Stimulated activated CD4-positive, alpha-beta T cell treated with anti-CD3 and anti-CD28 coated beads, Interleukin-4, amount 100 ng/mL, for 24 hours (primary cell): ENCODE measurements at places on chromosomes 13 and 19.

- no peak for DNase-seq
Measured at GRCh38 chr13:113862931-113863523, 849 bp downstream of the GAS6 start.

DNA sequence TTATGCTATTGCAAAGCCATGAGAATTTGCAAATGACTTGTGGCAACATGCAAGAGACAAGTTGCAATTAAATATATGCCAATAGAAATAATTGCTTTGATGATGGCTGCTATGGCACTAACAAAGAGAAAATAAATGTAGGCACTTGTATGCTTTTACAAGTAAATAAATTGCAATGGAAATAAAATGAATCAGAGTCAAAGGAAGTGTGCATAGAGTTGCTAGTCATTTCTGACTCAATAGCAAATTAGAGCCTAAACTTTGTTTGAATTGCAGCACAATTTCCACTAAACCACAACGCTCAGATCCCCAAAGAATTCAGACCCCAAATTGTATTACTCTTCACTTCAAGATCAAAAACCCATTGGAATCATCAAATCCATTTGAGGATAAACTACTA, 792.1 kb upstream of the ARGLU1 start:
- DNase-seq = no peak

DNA sequence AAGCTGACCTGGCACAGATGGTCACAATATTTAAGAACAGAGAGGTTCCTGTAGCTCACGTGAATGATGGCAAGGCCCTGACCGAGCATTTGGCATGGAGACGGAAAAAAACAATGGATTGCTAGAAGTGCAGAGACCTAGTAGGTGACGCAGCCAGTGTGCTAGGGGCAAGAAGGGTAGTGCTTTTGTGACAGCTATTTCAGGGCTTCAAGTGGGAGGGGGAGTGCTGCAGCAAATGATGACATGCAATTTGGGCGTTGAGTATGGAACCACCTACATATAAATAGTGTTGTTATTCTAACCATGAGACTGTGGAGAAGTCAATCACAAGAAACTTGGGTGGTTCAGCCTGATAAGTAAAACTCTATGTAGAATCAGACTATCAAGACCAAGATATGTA, 65.7 kb upstream of the IL17D start:
- no peak for DNase-seq

DNA sequence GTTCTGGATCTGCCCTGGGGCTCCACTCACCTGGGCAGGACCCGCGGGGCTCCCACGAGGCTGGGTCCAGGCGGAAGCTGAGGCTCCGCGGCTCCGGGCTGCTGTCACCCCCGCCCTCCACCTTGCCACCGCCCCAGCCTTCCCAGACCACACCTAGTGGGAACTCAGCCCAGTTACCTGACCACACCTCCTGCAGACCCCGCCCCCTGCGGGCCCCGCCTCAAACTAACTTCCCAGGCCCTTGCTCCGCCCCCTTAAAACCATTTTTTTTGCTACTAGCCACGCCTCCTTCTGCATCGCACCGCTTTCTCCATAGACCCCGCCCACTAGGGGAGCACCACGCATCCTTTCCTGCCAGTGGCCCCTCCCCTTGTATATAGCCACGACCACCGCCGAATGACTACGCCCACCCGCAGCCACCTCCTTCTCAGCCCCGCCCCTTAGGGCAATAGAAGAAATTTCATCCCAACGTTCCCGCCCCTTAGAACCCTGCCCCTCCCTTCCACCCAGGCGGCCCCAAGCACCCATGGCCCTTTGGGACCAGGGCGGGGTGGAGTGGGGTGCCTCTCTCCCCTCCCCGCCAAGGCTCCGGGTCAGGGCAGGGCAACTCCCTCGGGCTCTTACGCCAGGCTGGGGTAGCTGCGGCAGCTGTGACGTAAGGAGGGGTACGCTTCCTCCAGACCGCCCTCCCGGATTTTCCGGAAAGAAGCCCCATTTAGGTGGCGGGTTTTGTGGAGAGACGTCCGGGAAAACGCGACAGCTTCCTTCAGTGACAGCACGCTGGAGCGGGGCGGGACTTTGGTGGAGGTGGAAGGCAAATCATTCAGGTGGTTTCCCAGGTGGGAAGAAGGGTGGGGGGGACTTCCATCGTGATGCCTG, at the start of gene SH2D3A:
Gene SH2D3A (minus strand): TSS at position 79 of the 879 bp plus-strand sequence. CDS start 3,687 bp downstream, outside the sequence.
- DNase-seq = peak; percentile 94

GRCh38 chr13:94595001-94595949, 677 bp downstream of the TGDS start:
- peak; percentile 42 for DNase-seq

DNA sequence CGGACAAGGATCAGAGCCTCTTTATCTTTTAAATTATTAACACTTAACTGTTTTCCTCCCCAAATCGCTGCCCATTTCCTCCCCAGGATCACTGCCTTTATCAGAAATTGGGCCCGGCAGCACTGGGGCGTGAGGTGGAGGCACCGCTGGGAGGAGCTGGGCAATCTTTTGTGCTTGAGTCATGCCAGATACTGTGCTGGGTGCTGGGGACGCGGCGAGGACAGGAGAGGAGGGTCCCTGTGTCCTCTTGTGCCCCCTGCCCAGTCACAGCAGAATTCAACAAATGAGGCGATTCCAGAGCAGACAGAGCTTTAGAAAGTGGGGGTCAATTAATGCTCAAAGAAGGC, 347.8 kb downstream of the ZNF536 start:
- DNase-seq = no peak

DNA sequence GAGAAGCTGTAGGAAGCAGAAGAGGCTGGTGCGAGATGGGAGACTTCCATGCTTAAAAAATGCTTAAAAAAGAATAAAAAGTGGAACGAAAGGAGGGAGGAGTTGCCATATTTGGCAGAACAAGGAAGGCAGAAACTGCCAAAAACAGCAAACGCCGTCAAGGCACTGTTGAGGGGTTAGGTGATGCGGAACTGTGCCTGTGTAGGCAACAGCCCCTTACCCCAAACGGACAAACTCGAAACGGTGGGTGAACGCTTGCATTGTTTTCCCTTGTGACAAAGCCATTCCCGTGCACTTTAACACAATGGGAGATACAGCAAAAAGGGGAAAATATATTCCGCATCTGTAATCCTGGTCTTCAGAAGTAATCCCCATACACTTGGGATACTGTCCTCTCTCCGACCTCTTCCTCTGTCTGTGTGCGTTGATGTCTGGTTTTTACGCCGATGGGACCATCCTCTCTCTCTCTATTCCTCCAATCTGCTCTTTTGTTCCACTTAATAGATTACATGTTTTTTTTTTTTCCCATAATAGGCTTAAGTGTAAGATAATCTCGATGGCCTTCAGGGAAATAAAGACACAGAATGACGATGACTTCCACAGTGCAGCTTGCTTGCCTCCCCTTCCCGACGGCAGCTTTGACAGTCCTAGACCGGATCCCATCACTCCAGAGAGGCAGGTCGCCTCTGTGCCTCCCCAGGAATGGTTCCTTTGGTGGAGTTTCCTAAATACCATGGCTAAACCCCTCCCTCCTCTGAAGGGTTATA, 132.7 kb upstream of the RNF113B start:
- DNase-seq = no peak

DNA sequence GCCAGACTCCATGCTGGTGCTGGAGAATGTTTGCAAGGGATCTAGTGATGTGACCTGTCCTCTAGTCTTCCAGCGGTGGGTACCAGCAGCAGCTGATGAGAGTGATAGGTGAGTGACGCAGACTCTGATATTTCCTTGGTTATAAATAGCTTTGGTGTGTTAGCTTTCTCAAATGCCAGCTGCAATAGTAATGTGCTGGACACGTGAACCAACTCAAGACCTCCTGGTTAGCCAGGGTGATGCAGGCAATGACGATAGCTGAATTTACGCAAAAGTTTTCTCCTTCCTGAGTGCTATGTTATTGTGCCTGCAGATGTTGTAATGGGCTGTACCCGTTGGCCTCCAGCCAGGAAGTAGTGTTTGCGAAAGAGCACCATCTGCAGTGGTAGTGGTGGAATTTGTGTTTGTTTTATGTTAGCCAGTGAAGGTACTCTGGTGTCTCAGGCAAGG, 129.5 kb downstream of the CYSLTR2 start:
- no peak for DNase-seq

GRCh38 chr13:21328201-21328600, 130.9 kb downstream of the ZDHHC20 start:
- no peak for DNase-seq

- no peak for DNase-seq
Measured at GRCh38 chr13:112722433-112723263, 32.8 kb downstream of the ATP11A start.

DNA sequence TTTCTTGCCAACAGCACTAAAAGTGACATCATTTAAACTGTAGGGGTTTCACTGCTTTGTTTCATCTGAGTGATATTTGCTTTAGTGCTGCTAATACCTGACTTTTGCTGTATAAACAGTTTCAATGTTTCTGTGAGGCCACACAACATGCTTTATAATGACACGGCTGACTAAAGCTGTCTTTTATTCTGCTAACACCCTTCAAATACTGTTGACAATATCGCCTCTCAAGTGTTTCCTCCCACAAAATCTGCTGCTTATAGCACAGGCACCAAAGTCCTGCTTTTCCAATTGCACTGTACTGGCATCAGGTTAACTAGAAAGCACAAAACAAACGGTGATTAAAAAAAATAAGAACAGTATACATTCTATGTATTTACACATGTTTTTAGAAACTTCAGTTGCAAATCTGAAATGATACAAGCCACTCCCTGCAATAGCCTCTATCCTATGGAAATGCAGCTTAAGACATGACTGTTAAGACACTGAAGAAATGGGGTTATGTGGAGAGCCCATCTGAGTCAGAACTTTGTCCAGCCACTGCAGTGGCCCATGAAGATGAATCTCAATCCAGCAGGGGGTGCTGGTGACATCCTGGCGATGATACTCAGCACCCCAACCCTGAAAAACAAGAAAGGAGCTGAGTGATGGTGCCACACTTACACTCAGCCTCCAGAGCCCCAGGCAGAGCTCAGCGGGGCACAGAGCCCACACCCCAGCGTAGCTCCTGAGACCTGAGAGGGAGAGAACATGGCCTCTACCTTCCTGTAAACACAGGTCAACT, 29.4 kb downstream of the RFXAP start:
- DNase-seq = no peak

DNA sequence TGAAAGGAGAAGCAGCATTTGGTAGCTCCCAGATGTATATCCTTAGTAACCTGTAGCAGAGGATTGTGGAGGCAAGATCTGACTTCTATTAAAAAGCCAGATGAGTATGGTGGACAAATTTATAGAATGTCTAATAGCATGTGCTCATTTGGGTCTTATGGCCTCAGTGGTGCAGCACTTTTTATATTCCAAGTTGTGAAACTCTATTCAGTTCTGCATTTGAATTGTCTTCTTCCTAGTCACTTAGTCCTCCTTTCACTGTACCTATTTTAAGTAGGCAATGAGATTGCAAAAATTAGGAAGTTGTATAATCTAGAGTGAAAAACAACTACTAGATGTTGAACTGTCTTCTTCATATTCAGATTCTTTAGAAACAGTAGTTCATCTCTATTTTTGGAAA, 412.5 kb upstream of the PCDH9 start:
- no peak for DNase-seq

DNA sequence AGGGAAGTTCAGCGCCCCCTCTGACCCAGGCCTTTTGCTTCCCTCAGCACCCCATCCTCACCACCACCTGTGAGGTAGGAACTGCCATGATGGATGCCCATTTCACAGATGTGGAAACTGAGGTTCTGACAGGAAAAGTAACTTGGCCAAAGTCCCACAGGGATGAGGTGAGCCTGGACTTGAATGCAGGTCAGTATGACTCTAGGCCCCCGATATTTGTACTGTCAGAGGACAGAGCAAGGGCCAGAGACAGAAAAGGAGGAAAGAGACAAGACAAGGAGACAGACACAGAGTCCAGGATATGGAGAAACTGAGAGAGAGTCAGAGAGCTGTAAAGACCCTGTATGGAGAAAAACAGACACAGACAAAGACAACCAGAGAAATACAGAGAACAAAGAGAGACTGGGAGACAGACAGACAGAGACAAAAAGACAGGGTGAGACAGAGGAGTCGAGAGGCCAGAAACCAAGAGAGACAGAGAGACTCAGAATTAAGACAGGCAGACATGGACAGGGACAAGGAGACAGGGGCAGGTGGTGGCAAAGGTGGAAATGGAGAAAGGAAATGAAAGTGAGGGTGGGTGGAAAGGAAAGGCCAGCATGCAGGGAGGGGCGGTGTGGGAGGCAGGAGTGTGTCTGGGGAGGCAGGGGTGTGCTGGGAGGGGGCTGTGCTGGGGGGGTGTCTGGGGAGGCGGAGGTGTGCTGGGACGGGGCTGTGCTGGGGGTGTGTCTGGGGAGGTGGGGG, 5.0 kb downstream of the ERFL start:
- no peak for DNase-seq

- DNase-seq = no peak
Measured at GRCh38 chr13:103033999-103034398, 32.2 kb downstream of the SLC10A2 start.

DNA sequence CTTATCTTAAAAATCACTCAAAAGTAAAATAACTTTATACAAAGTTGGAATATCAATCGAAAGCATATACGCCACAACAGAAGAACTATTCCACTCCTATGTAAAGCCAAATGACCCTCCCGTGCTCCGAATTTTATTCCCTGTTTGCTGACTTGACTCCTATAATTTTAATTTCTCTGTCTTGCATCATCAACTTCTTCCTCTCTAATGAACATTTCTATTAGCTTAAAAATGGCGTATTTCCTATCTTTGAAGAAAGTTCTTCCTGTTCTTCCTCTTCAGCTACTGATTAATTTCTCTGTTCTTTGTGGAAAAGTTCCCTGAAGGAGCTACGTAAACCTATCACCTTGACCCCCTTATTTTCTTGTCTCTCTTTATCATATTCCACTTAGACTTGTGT, 389.3 kb downstream of the LMO7 start:
- DNase-seq = no peak

GRCh38 chr13:45490068-45490467, 25.3 kb downstream of the COG3 start:
- DNase-seq = peak; percentile 12

DNA sequence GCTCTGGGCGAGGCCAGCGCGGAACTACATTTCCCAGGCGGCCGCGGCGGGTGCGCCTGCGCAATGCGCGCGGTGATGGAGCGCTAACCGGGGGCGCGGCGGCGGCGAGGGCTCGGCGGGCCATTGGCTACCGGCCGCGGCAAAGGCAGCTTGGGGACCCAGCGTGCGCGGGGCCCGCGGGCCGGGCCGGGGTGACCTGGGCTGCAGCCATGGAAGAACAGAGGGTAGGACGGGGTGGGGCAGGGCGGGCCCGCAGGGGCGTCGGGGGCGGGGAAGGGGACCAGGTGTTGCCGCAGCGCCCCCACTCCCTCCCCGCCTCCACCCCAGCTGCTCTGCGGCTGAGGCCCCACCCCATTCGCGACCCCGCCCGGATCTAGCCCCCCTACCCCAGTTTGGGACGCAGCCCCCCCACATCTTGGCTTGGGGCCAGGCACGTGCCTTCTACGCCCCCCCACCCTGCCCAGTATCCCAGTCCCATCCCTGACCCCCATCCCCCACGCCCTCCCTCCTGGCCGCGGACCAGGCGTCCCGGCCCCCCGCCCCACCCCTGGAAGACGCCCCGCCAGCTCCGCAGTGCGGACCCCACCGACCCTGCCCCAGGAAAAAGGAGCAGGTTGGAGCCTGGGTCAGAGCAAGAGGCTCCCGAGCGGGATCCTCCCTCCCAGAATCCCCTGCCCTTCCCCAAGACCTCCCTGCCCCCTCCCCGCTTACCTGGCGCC, at the start of gene FSD1:
Gene FSD1 (plus strand): TSS at position 61 of the 719 bp plus-strand sequence. CDS start 149 bp downstream, at position 210.
- peak; percentile 73 for DNase-seq

GRCh38 chr19:52554216-52554971, 15.7 kb upstream of the ZNF701 start:
- DNase-seq = no peak

GRCh38 chr13:98918771-98919170, 59.1 kb downstream of the DOCK9 start:
- DNase-seq = no peak

- DNase-seq = no peak
Measured at GRCh38 chr19:45473367-45473681, 5.5 kb downstream of the FOSB start.

- DNase-seq = no peak
Measured at GRCh38 chr19:1833540-1833939, 14.7 kb downstream of the REXO1 start.
